Nucleus accumbens (tissue), 56 donors: ENCODE measurements at places on chromosomes 1 and 21.

- no peak for DNase-seq
Measured at GRCh38 chr1:230391776-230392535, 34.2 kb downstream of the PGBD5 start.

DNA sequence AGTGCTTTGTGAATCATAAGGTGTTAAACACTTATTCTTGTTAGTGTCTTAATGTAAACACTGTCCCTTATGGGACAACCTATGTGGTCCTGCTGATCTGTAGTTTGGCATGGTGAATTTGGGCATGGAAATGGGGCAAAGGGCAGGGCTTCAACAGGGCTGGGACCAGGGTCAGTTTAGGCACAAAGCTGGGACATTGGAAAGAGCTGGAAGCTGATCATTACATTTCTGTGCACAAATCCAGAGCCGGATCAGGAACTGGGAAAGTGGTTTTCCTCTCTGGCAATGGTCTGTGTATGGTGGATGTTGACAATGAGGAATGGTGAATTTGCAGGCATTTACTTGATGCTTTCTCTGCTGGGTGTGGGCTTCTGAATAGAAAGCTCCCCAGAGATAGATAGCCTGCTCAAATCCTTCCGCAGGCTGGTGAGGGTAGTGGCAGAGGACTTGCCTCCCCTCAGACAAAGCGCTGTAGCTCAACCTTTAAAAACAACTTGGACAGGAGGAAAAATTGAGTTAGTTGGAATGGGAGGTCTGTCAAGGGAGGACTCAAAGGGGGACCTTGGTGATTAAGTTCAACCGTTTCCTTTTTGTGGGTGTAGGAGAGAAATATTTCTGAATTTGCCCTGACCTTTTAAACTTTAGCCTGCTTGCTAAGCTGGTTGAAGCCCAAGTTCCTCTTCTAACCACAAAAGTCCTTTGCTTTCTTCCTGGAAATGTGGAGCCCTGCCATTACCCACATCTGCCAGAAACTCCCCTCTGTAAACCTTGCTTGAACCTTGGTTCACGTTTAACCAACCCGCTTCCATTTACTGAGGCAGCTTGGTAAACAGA is 35.3 kb downstream of the HLX start:
- DNase-seq: no peak

- DNase-seq: no peak
Measured at GRCh38 chr1:93851327-93851712, 27.7 kb downstream of the DNTTIP2 start.

DNA sequence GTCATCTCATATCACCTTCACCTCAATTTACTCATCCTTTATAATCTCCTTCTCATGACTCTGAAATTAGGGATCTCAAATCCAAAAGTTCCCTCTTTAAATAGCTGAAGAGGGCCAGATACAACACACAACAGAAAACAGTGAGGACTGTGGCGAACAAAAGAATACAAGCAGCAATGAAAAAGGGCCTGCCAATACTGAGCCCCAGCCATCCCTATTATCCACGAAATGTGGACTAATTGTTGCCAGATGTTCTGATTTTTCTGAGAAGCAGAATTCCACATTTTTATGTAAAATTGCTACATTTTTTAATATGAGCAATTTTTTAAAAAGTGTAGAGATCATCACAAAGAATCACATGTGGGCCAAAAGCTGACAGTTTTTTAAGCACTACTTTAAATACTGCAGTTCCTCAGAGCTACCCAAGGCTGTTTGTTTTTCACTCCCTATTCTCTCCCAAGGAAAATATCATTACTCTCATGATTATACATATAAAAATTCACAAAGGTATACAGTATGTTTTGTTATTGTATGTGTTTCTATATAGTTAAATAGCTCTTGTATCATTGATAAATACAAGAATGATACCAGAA is 90.0 kb downstream of the ASH1L start:
- DNase-seq: no peak

DNA sequence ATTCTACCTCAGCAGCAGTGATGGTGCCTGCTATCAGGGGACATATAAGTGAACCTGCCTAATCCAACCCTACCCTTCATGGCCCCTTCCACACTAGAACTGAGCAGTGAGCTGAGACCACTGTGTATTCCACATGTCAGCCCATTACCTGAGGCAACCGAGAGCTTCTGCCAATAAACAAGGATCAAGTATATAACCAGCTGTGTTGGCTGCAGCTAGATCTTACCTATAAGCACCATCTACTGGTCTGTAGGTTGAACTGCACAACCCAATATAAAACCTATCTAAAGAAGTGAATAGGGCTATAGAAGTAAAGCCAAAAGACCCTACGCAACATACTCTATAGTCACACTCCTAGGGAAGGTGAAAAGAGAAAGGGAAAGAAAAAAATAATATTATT is 376.9 kb downstream of the HHIPL2 start:
- DNase-seq: no peak

DNA sequence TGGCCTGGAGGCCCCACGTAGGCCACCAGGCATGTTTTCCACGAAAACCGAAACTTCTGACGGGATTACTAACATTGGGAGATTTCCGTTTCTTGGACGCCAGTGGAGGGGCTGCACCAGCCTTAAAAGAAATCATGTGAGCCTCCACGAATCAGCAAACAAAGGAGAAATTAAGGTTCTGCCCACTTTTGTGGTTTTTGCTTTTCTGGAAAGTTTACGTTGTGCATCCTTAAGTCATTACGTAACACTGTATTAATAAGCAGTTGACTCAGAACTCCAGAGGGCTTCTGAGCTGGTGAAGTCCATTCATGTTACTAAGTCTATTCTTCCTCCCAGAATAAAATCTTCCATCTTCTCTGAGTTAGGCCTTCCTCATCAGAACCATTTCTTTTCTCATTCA is 168.5 kb downstream of the PSMG1 start:
- DNase-seq: no peak

DNA sequence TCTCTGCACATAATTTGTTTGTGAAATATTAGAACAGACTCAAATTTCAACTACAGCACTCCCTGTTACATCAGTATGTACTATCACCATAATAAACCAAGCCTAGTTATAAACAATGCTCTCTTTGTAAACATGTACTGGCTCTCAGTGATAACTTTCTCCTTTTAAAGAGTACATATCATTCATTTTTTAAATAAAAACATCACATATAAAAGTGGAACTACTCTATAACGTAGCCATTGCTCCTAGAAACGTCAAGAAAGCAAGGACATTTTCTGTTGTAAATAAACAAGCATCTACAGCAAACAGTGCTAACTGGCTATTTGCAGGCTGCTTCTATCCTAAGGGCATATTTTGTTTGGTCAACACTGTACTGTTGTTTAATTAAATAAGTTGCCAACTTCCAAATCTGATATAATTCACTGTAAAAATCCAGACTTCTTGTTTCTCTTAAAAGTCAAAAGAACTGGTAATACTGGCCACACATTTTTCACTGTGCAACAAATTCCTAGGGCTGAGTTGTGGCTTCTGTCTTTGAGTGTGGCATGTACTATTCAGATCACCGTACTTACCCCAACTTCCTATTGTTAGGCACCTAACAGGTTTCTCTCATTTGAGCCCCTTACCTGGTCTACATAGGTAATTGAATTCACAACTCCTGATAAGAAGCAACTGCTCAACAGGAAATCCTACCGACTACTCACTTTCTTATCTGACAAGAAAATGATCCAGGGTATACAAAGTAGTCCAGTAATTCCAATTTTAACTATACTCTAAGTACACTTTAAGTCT is 111.9 kb downstream of the DENND1B start:
- no peak for DNase-seq

- DNase-seq: no peak
Measured at GRCh38 chr1:115012006-115012405, 17.6 kb upstream of the TSHB start.

- no peak for DNase-seq
Measured at GRCh38 chr21:40658311-40658710, 188.6 kb downstream of the DSCAM start.

GRCh38 chr1:73576083-73576482 is 621.9 kb downstream of the LRRIQ3 start:
- DNase-seq: no peak

DNA sequence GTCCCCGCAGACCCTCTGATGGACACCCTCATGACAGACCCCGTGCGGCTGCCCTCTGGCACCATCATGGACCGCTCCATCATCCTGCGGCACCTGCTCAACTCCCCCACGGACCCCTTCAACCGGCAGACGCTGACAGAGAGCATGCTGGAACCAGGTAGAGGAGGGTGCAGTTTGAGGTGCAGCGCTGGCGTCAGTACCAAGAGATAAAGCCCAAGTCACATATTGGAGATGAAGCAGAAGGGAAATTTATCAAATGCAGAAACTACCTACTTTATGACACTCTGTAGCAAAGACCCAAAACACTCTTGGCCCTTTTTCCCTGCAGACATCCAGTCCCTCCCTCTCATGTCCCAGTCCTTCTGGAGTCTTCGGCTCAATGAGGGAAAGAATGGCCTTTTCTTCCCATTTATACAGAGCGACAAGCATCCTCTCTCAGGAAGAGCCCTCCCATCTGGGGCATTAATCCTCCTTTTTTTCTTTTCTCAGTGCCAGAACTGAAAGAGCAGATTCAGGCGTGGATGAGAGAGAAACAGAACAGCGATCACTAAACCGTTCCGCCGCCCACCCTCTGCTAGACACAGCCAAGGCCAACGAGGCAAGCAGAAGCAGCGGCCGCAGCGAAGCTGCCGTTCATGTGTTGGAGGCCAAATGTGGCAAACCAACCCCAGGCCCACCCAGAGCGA is 30.8 kb upstream of the KIF1B start:
- DNase-seq: peak; percentile 50

DNA sequence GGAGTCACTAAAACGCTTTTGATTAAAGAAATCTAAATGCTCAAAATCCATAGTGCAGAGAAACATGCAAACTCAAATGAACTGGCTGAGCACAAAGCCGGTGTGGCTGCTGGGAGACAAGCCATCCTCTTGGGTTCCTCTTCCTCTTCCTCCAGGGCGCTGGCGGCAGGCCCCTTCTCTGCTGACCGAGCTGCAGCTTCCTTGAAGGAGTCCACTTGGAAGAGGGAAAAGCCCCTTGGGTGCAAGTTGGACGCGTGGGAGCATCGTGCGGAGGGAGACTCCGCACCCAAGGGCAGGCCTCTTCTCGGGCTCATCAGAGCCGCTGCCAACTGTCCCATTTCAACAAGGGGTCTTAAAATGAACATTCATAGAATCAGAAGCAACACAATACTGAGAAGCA is 7.9 kb downstream of the CCNL2 start:
- DNase-seq: no peak

- no peak for DNase-seq
Measured at GRCh38 chr21:15272591-15272990, 207.8 kb upstream of the NRIP1 start.
